Hindlimb muscle (tissue), 1 donor: ENCODE measurements at places on chromosomes 16 and 17.

DNA sequence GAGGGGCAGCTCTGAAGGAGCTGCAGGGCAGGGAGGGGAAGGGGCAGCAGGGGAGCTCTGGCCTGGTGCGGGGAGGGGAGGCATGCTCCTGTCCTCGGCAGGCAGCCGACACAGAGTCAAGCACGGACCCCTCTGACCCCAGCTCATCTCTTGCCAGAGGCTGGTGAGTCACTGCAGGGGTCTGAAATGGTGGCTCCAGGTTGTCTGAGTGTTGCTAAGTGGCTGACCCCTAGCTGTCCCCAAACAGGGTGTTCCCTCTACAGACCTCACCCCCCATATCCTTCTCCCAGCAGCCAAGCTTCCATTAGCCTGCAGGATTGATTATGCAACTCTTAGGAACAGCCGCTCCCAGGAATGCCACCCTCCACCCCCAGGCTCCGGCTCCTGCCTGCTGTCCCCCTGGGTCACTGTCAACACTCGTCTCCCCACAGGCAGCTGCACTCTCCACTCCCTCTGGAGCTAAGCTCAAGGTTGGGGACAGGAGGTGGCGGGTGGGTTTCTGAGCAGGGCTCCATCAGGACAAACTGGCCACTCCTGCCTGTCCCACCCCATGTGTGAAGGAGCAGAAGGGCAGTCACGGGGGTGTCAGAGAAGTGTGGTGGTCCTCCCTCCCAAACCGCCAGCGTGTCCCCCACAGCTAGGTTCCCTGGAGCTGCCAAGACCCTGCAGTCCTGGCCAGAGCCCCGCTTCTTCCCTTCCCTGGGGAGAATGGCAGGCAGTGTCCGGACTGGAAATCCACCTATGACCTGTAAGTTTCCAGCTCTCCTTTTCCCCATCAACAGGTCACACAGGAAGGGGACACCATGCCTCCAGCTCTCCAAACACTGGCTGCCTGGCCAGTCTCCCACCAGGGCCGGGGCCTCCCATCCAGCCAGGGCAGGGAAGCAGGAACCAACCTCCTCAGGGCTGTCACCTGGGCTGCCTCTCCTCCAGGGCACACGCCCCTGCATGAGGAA lies 1.0 kb downstream of the MYLK3 start:
- no peak for DNase-seq

DNA sequence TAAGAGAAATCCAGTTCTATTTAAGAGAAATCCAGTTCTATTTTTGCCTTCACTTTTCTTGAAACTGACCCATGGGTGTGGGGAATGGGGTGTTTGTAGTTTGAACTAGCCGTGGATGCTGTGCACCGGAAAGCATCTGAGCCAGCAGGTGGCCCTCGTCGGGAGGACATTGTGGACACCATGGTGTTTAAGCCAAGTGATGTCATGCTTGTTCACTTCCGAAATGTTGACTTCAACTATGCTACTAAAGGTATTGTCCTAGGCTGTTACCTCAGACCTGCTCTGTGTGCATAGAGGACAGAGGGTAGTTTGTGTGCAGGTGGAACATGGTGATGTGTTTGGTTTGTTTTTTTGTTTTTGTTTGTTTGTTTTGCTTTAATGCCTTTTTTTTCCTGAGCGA lies 3.3 kb downstream of the ATXN2L start:
- no peak for DNase-seq

GRCh38 chr16:2056077-2056476 lies 8.3 kb downstream of the TSC2 start:
- no peak for DNase-seq

- DNase-seq: no peak
These were observed 11.7 kb downstream of the CAVIN1 start for GRCh38 chr17:42411361-42411760.

- DNase-seq: peak; percentile 64
These were observed 11.5 kb upstream of the FOXN1 start for GRCh38 chr17:28494445-28495188.

GRCh38 chr16:30348929-30349328 lies 6.2 kb downstream of the CD2BP2 start:
- DNase-seq: no peak

DNA sequence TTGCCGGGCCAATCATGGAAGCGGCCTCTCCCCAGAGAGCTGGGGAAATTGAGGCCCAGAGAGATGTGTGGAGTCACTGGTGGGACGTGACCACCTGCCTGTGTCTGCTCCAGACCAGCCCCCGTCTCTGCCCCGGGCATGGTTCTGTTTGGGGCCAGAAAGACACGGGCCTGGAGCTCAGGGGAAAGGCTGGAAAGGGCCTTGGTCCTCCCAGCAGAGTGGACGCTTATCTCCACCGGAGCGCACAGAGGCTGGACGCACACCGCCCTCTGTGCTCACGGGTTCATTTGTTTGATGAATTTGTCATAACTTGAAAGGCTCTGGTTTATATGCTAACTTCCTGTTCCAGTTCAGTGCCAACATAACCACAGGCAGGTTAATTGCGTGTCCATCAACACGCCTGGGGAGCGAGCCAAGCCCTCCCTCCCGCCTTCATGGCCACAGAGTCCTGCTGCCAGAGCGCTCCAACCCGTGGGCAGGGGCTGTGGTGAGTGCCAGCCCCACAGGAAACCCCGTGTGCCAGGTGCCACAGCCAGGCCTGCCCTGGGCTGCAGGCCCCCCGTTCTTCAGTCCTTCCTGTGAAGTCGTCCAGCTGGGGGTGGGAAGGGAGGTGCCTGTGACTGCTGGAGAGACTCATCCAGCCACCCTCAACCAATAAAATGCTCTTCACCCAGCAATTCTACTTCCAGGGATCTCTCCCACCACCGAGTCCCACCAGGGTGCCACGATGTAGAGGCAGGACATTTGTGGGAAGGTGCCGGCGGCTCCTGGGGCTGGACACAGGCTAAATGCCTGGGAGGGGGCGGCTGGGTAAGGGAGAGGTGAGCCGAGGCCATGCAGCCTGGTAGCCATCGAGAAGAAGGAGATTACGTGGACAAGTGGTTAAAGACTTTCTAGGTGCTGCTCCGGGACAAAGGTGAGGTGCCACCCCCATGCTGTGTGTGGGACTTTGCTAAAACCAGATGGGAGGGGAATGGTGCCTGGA lies 29.4 kb upstream of the BAHCC1 start:
- DNase-seq: no peak

DNA sequence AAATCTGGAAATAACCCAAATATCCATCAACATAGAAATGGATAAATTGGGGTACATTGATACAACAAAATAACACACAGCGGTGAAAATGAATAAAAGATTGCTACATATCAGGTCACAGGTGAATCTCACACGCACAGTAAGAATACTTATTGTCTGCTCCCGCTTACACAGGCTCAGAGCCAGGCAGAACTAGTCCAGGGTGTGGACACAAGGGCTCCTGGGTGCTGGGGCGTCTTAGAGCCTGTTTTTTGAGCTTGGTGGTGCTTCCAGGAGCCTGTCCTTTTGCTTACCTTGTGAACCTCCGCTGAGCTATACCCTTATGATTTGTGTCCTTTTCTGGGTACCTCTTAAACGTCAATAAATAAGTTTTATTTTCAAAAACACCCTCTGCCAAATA lies 19.8 kb upstream of the C16orf74 start:
- DNase-seq: no peak

DNA sequence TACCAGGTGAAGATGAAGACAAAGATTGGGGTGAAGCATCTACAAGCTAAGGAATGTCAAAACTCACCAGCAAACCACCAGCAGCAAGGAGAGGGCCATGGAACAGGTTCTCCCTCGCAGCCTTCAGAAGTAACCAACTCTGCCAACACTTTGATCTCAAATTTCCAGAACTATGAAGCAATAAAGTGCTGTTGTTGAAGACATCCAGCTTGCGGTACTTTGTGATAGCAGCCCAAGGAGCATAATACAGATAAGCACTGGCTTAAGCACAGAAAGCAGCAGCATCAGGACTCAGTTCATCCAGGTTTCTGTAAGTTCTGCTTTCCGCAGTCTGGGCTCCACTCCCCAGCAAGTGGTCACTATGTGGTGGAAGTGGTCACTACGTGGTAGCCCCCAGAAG lies 16.0 kb upstream of the CDRT4 start:
- DNase-seq: no peak

DNA sequence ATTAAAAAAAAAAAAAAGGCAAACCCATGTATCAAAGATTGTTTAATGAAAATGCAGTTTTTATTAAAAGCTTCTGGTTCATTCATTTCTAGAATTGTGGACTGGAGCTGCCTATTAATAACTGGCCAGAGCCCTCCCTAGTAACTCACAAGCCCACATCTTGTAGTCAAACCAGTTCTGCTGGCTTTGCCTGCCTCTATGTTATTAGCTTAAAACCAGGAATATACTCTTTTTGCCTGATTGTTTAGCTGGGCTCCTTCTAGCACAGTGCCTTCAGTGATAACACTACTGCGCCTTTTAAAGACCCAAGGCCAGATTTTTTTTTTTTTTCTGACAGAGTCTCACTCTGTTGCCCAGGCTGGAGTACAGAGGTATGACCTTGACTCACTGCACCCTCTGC lies 26.0 kb downstream of the TAC4 start:
- no peak for DNase-seq

DNA sequence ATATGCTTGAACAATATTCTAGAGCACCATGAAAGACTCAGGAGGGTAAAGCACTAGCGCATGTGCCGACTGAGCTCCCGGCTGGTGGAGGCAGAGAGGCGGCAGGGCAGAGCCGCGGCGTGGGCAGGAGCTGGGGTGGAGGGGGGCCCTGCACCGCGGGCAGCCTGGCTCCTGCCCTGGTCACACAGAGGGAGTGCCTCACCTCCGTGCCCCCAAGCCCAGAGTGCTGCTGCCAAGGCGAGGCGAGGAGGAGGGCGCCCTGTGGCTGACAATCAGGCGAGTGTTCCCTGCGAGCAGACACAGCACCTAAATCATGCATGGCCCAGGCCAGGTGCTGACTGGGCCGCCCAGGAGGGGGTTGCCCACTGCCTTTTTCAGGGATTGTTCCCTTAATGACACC lies 105.8 kb upstream of the TNRC6C start:
- no peak for DNase-seq

DNA sequence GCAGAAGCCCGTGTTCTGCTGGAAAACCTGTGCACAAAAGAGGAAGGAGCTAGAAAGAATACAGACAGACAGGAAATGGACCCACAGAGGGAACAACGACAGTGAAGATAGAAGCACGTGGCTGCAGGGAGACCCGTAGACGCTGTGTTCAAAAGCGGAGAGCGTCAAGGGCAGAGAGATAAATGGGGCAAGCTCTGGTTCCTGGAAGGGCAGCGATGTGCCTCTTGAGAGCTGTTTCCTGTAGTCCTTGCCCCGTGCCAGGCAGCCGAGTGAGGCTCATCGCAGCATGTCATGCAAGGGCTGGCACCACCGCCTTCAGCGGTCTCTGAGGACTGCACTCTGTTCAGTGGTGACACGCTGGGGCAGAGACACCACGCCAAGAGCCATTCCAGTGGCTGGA lies 43.6 kb upstream of the CACNG5 start:
- DNase-seq: no peak

DNA sequence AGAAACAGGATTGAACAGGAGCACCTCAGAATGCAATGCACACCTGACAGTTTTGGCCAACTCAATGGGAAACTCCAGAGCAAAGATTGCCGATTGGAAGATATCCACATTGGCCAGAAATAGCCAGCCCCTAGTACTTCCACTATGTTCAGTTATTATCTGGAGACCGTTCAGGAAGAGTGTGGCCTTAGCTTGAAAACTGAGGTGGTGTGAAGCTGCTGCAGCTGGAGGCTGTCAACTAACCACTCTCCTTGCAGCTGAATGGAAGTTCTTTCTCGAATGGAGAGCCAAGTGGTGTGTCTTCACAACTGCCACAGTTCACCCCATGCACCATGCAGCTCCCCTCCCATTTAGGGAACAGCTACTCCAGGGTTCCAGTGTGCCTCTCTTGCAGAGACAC lies 61.9 kb upstream of the DHX40 start:
- DNase-seq: no peak

GRCh38 chr17:52159246-52160135 lies 977 bp upstream of the CA10 start:
- DNase-seq: no peak

DNA sequence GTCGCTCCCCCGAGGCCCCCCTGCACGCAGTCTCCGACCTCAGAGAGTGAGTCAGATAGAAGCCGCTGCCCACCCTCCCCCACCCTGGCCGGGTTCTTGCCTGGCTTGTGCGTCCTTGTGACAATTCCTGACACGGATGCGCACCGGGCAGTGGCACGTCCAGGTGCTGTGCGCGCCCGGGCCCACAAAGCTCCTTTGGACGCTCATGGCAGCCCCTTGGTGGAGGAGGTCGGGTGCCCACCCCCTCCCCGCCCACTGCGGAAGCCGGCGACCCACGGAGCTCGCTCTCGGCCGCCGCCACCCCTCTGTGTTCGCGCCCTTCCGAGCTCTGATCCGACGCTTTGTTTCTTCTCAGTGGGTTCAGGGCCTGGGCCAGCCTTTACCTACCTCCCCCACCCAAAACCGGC lies 662 bp upstream of the TUBB3 start:
- peak; percentile 60 for DNase-seq

GRCh38 chr16:27576729-27577128 lies 26.8 kb downstream of the KATNIP start:
- DNase-seq: no peak

DNA sequence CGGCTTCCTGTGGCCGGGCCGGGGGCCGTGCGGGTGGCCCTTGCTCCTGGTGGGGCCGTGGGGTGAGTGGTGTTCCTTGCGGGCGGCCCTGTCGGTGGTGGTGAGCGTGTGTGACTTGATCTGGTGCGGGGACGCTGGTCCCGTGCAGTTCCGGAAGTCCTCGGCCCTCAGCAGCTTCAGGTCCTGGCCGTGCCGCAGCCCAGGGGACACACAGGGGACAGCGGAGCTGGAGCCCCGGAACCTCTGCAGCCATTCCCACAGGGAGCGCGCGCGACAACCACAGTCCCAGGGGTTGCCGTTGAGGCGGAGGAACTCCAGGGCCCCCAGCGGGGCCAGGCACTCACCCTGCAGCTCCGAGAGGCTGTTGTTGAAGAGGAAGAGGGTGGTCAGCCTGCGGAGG lies 88.4 kb downstream of the RTN4RL1 start:
- DNase-seq: no peak
